ENCODE measurements at places on chromosomes 13 and 19.
A peak's percentile ranks its signal among the peaks of the same experiment; 100 is the strongest.

GRCh38 chr13:106636492-106636891 is 68.6 kb upstream of the ARGLU1 start:
- no peak for DNase-seq

GRCh38 chr13:46160471-46161066 is 21.4 kb downstream of the LCP1 start:
- peak; percentile 18 for DNase-seq

GRCh38 chr19:44812142-44812718 is 3.3 kb downstream of the BCAM start:
- DNase-seq = no peak

DNA sequence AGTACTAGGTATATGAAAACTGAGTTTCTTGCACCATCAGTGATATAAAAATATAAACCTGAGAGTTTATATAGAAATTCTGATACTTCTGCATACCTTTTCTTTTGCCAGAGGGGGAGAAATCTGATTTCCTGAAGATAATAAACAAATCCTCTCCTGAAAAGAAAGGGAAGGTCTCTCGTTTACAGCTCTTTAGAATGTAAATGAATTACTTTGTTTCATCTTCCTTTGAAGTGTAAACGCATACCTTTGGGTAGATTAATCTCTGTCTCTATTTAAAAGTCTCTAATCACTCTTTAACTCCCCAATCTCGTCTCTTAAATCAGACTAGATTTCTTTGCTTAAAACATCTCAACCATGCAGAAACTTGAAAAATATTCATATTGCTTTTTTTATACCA is 1092.9 kb downstream of the SLITRK5 start:
- DNase-seq = no peak

DNA sequence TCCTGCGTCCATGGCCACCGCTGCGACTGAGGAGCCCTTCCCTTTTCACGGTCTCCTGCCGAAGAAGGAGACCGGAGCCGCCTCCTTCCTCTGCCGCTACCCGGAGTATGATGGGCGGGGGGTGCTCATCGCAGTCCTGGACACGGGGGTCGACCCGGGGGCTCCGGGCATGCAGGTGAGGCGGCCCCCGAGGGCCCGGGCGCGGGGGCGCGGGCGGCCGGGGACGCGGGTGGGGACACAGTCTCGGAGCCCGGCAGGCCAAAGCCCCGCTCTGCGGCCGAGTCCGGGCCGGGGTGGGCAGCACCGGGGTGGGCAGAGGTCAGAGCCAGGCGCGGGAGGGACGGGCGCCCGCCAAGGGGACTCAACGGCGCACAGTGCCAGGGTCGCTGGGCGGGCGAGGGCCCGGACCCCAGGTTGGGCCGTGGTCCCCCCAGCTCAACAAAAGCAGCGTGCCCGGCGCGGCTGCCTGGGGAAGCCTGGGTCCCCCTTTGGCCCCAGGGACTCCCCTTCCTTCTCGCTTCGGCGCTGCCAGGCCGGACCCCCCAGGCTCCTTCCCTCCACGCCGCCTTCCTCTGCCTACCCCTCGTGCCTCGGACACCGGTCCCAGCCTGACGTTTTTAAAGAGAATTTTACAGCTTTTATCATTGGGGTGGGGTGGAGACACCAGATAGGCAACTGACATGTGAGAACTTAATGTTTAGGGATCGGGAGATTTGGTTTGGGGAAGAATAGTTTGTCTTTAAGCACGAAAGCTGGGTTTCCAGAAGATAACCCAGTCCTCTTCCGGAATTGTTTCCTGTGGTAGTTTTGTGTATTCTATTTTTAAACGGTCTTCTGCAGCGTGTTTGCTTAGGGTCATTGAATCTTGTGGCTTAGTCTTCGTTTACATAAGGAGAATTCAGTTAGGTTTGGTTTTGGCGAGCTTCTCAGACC is 509 bp downstream of the TPP2 start:
- peak; percentile 7 for DNase-seq

DNA sequence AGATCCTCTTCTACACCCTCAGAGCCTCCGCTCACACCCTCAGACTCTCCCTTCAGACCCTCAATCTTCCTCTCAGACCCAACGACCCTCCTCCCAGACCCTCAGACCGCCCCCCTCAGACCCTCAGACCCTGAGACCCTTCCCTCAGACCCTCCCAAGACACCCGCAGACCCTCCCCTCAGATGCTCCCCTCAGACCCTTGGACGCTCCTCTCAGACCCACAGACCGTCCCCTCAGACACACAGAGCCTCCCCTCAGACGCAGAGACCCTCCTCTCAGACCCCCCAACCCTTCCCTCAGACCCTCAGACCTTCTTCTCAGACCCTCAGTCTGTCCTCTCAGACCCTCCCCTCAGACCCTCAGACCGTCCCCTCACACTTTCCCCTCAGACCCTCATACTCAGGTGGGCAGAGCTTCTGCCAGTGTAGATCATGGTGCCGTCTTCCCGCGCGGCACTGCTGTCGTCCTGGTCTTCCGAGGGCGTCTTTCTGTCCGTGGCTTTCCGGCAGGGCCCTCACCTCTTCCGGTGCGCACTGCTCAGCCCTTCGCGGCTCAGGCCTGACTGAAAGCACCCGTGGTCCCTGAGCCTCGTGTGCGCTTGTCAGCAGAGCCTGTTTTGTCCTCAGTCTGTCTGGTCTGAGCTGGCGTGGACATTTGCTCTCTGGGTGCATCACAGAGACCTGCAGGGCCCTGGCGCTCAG is 18.9 kb upstream of the TFDP1 start:
- no peak for DNase-seq

GRCh38 chr13:49020940-49021553 is 45.3 kb downstream of the FNDC3A start:
- no peak for DNase-seq
